ENCODE measurements at places on chromosomes 1 and 21.

GRCh38 chr1:66197785-66198184 is 336.2 kb upstream of the SGIP1 start:
- DNase-seq, result no peak

- no peak for DNase-seq
Measured at GRCh38 chr1:74728736-74729135, 4.1 kb downstream of the CRYZ start.

DNA sequence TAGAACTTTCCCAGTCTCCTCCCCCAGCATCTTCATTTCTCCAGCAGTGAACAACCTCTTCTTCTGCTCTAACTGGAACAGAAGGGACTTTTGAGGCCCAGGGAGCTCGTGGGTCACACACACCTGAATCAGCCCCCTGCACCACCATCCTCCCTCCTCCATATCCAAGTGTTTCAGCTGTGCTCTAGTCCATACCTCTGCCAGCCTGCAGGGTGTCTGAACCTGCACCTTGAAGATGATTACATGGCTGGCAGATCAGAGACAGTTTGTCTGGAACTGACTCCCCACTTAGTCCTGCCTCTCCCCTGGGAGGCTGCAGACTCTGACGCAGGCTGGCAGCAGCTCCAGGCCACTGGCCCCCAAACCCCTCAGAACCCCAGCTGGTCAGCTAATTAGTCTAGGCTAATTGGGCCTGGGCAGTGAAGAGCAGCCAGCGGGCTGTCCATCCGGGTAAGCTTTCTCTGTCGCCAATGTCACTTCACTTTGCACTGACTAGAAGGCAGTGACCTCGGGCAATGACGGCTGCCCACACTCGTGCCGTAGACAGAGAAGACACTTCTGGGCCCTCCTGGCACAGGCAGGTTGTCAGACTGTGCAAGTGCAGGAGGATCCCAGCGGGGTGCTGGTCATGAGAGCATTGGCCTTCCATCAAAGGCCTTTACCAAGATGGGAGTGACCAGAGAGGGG is 12.2 kb downstream of the CAMK1G start:
- no peak for DNase-seq

DNA sequence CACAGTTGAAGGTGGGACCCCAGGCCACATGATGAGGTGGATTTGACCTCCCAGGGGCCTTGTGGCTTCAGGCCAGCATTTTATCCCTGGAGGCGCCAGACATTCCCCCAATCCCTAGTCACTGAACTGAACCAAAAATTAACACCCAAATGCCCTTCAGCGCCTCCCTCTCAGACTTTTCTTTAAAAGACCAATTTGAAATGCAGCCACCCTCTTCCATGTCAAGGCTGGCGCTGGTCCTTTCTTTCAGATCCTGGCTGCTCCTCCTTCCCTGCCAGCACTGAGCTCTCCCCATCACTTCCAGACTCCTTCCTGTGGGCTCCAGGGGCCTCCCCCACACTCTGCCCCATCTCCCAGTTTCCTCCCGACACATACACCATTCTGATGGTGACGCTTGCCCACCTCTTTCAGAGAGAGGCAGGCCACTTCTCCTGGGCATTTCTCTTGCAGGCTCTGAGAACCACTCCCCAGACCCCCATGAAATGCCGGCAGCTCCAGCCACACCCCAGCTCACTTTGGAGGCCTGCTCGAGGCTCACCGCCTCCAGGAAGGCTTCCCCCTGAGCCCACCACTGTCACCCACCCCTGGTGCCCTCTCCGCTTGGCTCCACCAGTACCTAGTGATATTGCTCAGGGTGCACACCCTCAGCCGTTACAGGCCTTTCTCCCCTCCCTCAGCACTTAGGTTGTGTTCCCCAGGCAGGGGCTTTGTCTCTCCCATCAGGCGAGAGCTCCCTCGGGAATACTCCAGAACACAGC is 27.0 kb downstream of the NAV1 start:
- DNase-seq, result no peak

GRCh38 chr1:241531195-241532161 is 700 bp upstream of the KMO start:
- peak; percentile 96 for DNase-seq

DNA sequence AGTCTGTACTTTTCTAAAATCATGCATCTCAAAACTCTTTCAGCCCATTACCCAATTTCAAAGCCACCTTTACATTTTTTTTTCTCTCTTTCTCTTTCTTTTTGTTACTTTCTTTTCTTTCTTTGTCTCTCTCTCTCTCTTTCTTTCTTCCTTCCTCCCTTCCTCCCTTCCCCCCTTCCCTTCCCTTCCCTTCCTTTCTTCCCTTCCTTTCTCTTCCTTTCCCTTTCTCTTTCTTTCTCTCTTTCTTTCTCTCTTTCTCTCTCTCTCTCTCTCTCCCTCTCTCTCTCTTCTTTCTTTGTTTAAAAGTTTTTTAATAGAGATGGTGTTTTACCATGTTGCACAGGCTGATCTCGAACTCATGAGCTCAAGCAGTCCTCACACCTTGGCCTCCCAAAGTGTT is 11.5 kb downstream of the ZMYM4 start:
- no peak for DNase-seq

- DNase-seq, result no peak
Measured at GRCh38 chr1:94384485-94385265, 33.5 kb upstream of the ABCD3 start.
